ENCODE measurements at places on chromosomes 7 and 10.

DNA sequence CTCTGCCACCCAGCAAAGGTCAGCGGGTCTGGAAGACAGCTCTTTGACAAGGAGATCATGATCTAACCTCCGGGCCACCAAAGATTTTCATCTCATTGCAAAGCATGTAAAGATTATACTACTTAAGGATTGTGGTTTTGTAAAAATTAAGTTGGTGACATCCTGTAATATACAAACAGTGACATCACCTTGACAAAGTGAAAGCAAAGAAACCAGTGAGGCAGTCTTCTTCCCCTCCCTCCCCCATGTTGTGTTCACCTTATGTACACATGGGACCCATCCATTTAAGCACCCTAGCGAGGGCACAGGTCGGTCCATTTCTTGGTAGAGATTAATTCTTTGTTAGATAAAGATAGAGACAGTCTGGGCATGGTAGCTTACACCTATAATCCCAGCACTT, 3.9 kb downstream of the MDH2 start:
- DNase-seq: no peak

DNA sequence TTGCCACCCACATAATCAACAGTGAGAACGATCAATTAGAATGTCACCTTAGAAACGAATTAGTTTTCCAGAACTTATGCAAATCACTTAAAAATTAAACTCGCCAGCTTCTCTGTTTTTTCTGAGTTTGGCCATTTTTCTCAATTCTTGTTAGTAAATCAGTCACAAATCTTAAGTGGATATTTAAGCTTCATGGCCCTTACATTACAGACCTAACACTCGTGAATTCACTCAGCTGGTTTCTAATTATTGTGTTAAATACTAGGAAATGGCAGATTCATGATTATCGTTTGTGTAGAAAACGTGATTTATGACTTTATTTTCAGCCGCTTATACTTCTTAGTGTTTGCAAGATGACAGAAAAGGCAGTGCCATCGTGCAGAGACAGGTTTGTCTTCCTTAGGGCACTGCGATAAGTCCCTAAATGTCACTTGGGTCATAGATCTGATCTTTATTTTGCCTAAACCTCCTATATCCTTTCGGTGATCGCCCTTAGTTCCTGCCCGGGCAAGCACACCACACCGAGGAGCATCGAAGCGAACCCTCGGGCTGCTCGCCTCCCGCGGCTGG, 587 bp upstream of the CELF2 start:
- no peak for DNase-seq

GRCh38 chr10:117926491-117926890, 120.2 kb downstream of the RAB11FIP2 start:
- no peak for DNase-seq

- no peak for DNase-seq
Observed at GRCh38 chr10:117096599-117097201, 41.4 kb downstream of the VAX1 start.

Measured in astrocyte (in vitro differentiated cells and primary cell).